Stimulated activated naive CD8-positive, alpha-beta T cell treated with anti-CD3 and anti-CD28 coated beads, Interleukin-15, Interleukin-2, amounts not matched to agents 100 U/mL and 50 U/mL, for 24 hours (primary cell): ENCODE measurements at places on chromosomes 1 and 21.

- no peak for DNase-seq
Measured at GRCh38 chr1:184650177-184650866, 104.3 kb downstream of the EDEM3 start.

DNA sequence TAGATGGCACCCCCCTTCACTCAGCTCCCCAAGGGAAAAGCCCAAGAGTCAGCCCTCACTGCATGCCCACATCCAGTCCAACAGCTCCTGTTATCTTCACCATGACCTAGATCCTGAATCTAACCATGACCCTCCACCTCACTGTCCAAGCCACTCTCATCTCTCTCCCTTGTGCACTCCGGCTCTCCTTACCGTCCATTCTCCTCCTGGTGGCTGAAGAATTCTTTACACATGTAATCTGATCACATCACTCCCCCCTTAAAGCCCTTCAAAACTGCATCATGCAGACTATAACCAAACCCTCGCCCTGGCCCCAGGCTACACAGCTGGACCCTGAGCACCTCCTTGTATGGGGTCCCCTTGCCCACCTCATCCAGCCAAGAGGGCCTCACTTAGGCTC, 14.0 kb upstream of the PAQR7 start:
- no peak for DNase-seq

DNA sequence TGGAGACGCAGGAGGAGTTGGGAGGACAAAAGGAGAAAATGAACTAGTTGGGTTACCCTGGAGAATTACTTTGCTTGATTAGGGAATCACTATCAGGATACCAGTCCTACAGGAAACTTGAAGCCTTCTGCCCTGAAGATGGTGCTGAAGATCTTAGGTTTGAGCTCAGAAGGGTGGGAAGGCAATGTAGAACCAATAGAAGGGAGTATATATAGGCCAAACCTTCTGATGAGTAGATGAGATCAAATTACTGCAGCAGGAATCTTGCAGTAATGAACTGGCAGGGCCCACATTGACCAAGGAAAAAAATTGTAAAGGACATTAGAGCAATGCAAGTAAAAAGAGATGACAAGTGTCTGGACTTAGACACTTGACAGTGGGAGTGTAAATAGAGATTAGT, 116.3 kb upstream of the CACYBP start:
- no peak for DNase-seq

DNA sequence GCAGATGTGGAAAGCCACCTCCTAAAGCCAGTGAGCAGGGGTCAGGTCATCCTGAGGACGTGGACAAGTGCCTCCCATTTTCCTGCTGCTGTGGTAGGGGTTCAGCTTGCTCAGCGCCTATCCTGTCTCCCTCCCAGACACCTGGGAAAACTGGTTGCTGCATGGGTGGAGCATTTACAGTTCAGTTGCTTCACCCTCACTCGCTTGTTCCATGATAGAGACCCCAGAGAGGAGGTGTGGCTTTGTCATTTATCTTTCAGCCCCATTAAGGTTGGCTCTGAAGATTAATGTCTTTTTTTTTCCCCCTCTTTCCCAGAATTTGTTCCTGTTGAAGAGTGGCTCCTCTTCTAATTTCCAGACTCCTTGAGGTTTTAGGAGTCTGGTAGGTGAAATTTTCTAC, 9.2 kb downstream of the VANGL1 start:
- no peak for DNase-seq

DNA sequence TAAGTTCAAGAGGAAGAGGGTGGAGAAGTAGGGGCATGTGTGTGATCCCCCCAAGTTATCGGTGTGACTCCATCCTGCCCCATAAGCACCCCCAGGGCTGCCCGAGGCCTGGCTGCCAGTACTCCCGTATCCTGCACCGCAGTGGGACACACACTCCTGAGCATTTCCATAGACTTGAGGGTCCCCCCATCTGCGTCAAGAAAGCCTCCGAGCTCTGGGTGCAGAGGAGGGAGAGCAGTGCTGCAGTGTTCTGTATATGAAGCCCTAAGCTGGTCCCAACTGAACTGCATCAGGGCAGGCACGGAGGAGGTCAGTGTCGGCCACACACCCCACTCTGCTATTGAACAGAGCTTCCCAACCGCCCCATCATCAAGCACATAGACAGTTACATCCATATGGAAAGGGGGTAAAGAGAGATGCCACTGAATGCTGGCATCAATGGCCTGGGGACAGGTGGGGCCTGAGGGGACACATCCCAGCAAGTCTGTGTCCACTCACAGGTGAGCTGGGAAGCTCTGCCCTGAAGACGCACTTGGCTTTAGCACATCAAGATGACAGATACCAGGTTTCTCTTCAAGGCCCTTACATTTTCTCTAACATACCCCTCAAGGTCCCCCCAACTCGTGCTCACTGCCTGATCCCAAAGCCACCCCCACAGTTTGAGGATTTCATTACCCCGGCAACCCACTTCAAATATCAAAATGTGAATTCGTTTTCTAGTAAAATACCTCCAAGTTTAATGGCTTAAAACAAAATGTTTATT, 64.3 kb downstream of the EVA1C start:
- no peak for DNase-seq

DNA sequence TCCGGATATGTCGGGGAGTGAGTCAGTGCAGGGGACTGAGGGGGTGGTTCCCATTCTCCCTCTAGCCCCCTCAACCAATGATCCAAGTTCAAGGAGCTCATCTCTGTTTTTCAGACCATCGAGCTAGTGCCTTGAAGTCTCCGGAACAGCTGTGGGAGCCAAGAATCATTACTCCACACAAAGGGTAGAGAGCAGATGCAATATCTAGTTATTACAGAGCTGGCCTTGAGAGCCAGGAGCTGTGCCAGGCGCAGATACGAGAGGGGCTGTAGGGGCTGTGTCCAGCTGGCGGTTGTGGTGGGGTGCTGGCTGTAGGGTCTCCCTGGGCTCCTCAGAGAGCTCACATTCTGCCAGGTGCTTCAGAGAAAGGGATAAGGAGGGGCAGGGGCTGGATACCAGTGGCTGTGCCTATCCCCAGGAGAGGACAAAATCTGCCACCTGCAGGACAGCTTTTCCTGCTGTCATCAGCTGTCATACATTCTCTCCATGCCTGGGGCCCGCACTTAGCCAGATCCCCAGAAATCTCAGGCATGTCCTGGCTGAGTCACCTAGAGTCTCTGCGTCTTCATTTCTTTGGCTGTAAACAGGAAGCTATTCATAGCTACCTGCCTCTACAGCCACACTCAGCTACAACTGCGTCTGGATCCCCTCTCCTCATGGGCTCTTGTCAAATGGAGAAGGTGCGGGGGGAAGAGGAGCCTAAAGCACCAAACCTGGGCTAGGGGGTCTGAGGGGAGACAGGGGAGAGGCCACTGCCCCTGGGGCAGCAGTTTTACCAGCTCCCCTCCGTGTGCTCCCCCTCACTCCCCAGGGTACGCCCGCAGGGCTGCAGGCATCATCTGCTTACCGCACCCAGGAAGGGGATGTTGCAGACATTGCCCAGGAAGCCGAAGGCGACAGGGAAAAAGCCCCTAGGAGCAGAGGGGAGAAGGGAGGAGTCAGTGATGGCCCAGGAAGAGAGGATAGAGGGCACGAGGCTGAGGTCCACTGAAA, 2.4 kb upstream of the KISS1 start:
- no peak for DNase-seq

GRCh38 chr1:248589334-248589733, 8.2 kb downstream of the OR2T10 start:
- no peak for DNase-seq

DNA sequence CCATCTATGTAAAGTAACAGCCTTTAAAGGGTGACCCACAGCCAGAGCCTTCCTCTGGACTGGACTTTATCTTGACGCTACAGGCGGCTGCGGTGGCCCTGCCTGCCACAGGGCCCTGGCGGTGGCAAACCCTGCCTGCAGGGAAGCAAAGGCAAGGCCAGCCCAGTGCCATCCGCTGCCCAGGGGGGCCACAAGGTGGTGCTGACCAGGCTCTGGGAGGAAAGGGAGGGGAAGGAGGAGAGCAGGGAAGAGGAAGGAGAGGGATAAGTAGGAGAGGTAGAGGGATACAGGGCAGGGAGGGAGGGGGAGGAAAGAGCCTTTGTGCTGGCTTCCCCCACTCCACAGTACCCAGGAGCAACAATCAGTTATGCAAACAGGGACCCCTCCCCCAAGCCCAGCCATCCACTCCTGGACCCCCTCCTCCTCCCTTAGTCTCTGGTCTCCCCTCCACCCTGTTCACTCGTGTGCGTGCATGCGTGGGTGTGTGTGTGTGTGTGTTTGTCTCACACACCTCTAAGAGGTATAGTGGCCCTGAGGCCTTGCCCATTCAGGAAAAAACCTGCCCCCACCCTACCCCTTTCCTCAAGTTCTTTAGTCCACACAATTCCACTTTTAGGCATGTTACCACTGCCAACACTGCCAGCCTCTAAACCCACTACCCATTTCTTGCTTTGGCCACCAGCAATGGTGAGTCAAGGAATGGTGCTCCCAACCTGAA, 30.3 kb downstream of the SSBP3 start:
- no peak for DNase-seq

DNA sequence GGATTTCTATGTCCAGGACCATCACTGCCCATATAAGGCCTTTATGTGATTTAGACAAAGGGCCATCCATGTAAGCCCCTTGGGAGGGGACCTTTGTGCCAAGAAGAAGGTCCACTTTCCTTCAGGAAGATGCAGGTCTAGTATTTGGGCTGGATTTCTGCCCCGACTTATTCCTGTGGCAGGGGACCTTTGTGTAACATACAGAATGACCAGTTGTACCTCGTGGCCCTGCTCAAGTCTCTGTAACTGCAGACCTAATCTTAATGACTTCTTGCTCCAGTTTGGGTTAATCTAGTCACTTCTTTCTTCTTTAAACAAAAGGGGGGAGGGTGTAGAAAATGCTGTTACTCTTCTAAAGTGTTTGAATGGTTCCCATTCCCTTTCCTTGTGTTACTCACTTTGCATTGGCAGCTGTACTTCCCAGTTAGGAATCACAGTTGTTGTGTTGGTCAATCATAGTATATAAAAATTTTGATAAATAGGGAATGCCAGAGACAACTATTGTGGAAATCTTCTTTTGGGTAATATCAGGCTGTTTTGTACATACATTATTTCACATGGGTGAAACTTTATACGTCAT, 54.2 kb downstream of the MIGA1 start:
- DNase-seq: no peak

GRCh38 chr1:222781251-222781650, 33.6 kb upstream of the DISP1 start:
- DNase-seq: no peak

DNA sequence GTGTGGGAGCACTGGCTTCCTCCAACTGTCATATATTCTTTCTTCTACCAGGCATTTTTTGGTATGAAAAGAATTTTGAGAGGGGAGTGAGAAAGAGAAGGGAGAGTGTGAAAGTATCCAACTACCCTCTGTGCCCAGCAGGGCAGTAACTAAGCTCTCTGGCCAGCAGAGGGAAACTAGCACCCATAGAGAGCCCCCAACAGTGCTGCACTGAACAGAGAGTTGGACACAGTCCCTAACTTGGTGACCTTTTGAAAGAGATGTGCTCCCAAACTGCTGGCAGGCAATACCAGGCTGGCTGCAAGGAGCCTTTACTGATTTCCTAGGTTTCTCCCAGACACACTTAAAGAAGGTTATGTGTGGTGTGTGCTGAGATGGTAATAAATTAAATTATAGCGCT, 118.8 kb upstream of the PBX1 start:
- no peak for DNase-seq

GRCh38 chr1:22142315-22143064, 407 bp downstream of the WNT4 start:
- peak; percentile 14 for DNase-seq

DNA sequence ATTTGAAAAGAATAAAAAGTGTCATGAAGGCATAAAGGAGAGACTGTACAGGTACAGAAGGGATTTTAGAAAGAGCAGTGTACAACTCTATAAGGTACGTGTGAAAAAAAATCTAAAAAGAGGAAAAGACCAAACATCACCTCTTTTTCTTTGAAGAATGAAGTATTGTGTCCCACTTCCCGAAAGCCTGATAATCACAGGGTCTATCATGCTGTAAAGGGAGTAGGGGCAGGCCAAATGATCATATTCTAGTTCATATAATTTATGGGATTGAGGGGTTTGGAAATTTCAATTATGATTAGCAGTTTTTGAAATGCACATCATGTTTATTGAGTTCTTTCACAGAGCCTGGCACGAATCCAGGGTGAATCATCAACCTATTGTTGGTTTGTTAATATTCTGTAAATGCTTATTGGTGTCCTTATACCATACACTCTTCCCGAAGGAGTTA, 910 bp upstream of the RERE start:
- DNase-seq: peak; percentile 27

- DNase-seq: peak; percentile 40
Measured at GRCh38 chr1:54284781-54285529, 85.0 kb downstream of the MRPL37 start.

GRCh38 chr1:187959062-187959461, 1130.3 kb downstream of the PLA2G4A start:
- no peak for DNase-seq

DNA sequence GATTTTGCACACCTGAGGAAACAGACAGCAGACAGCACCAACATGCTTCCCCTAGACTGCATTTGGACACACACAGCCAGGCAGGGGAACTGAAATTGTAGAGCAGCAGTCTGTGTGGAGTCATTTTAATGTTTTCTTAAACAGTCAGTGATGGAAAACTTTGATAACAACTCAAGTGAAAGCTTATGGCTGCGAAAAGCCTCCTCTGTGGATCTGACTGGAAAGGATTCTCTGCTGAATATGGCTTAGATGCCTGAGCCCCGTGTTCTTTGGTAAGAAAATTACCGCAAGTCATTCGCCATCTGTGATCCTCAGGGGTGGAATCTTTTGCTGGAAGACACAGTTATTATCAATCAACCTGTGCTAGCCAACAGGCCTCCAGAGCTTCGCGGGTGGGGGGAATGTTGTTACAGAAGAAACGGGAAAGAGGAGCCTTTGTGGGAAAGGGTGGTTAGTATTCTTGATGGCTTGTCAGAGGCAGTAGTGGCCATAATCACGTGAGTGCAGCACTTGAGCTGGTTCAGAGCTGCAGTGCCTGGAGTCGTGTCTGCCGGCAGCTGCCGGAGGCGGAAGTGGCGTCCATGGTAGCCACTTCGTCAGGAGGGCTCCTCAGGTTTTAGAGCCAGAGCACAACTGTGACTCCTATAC, 204.7 kb downstream of the ST6GALNAC3 start:
- DNase-seq: no peak

GRCh38 chr1:117634631-117635030, 28.8 kb downstream of the TENT5C start:
- DNase-seq: no peak

GRCh38 chr1:153572569-153573015, 6.9 kb upstream of the S100A2 start:
- DNase-seq: peak; percentile 74
